ENCODE measurements at places on chromosomes 16 and 17.

- no peak for DNase-seq
These were observed 1.3 kb upstream of the PDK2 start for GRCh38 chr17:50093807-50094206.

GRCh38 chr17:79262624-79263023, 188.0 kb downstream of the ENGASE start:
- DNase-seq = no peak

DNA sequence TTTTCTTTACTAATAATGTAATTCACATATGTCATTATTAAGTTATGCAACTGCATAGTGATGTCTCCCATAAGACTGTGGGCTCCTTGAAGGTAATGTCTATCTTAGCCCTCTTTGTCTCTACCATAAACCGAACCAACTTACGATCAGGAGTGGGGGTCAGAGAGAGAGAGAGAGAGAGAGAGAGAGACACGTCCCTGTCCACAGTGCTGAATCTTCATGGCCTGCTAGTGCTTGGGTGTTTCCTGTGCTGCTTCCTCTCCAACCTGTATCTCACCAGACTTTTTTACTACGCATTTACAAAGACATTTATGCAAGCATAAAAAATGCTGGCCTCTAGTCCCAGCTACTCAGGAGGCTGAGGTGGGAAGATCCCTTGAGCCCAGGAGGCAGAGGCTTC, 52.2 kb upstream of the HAPSTR1 start:
- DNase-seq = no peak

DNA sequence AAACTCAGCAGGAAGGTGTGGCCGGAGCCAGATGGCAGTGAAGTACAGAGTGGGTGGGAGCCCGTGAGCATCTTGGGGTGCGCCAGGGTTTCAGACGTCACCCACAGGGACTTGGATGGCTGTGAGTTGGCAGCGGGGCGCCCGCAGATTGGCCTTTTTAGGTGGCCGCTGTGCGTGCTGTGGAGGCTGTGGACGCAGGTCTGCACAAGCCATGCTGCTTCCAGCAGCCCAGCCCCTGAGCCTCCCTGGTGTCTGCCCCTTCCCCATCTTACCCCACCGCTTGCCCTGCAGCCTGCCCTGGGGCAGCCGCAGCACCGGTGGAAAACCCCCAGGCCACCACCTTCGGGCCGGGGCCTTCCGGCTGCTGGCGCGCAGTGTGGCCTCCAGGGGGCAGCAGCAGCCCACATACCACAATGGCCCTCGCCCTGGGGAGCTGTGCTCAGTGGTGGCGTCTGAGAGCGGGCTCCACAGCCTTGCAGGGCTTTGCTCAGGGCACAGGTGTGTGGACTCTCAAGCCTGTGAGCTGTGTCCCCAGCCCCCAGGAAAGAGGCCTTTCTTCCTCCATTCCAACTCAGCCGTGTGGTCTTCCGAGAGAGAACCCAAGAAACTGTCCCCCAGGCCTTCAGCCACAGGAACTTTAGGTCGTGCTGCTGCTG, 11.8 kb downstream of the ENDOV start:
- no peak for DNase-seq

DNA sequence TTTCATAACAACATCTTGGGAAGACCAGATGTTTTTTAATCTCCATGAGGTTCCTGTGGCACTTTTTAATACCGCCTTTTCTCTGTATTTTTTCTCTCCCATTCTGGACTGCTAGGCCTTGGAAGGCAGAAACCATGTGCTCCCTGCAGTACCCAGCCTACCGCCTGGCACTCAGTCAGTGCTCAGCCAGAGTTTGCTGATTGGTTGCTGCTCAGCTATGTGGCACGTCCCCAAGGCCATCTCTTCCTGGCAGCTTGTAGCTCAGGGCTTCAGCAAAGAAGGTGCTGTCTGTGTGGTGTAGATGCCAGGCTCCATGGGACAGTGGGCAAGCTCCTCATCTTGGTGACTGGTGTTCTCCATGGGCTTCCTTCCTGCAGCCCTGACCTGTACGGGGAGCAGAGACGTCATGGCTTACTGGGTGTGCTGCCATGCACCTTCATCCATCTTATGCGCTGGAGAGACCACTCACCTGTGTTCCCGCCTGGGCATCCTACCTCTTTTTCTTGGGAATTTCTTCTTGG, 86.7 kb downstream of the CLEC16A start:
- DNase-seq = no peak

GRCh38 chr16:83940630-83941378, 12.2 kb upstream of the OSGIN1 start:
- no peak for DNase-seq

DNA sequence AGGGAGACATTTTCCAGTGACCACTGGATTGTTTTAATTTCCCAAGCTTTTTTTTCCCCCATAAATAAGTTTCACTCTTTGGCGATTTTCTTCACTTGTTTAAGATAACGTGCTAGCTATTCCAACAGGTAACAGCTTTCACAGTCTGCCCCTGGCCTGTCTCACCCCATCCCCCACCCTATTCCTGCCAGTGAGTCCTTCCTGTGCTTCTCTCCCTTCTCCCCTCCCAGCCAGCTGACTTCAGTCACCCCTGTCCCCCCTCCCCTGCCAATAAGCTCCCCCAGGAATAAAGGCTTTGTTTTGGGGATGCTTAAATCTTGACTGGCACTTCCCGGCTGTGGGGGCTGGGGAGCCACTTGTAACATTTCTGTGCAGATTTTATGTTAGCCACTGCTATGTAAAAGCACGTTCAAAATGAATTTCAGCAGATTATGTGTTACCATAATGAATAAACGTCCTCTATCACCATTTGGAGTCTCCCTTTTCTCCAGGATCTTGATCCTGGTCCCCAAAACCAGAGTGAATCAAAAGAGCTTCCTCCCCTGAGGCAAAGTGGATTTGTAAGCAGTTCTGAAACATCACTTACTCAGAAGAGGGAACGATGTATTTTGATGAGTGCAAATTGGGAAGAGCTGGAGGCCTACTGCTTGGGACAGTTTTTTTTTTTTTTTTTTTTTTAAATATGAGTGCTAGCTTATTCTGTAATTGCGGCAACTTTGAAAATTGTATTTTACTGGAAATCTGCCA, 58.2 kb downstream of the IGF2BP1 start:
- DNase-seq = no peak

GRCh38 chr17:63136369-63137012, 170.5 kb downstream of the TANC2 start:
- no peak for DNase-seq
